ENCODE measurements at places on chromosomes 1 and 21. TPM values are rescaled to one million over a fixed set of nuclear protein-coding genes. Genes with fewer than 3 reads are reported as not detected.

Gene SPRR1A
- not detected for polyA plus RNA-seq

Gene SCAMP3
- 74.9 TPM for polyA plus RNA-seq

Gene TFF2
- not detected for polyA plus RNA-seq

Gene KCNK1
- 8.8 TPM for polyA plus RNA-seq

GRCh38 chr1:42138586-42138985 is 14.6 kb upstream of the GUCA2B start:
- no peak for DNase-seq

GRCh38 chr1:117540532-117540931 is 65.3 kb upstream of the TENT5C start:
- DNase-seq: no peak

DNA sequence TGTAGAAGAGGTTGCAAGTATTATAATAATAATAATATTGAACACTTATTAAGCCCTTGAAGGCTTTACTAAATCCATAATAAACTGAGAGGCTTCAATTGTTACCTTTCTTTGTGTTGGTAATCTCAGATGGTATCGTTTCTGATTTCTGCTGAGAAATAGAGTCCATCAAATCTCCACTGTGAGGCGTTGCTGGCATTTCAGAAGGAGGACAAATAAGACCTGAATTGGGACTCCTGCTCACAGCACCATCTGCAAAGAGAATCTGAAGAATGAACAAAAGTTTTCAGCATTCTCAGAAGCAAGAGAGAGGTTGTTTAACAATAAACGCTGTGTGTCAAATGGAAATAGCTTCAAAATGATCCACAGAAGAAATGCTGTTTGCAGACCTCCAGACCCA is 93.7 kb downstream of the WDR3 start:
- DNase-seq: no peak
